ENCODE measurements at places on chromosomes 1 and 21. TPM values are rescaled to one million over a fixed set of nuclear protein-coding genes. Genes with fewer than 3 reads are reported as not detected.

MANEAL gene
- total RNA-seq = 1.7 TPM

TRPM2 gene
- 2.9 TPM for total RNA-seq

OVAAL gene
- total RNA-seq = not detected

CR1L gene
- not detected for total RNA-seq

SYNC gene
- total RNA-seq = 201 TPM

DAB1 gene
- 1.3 TPM for total RNA-seq

- DNase-seq = no peak
Observed at GRCh38 chr1:98874828-98875227, 129.8 kb downstream of the PLPPR5 start.

- DNase-seq = no peak
Observed at GRCh38 chr1:201406831-201407406, 7.8 kb upstream of the LAD1 start.

- DNase-seq = no peak
Observed at GRCh38 chr21:29511096-29511495, 212.4 kb downstream of the BACH1 start.

- no peak for DNase-seq
Observed at GRCh38 chr1:177165069-177165439, 542 bp upstream of the ASTN1 start.

DNA sequence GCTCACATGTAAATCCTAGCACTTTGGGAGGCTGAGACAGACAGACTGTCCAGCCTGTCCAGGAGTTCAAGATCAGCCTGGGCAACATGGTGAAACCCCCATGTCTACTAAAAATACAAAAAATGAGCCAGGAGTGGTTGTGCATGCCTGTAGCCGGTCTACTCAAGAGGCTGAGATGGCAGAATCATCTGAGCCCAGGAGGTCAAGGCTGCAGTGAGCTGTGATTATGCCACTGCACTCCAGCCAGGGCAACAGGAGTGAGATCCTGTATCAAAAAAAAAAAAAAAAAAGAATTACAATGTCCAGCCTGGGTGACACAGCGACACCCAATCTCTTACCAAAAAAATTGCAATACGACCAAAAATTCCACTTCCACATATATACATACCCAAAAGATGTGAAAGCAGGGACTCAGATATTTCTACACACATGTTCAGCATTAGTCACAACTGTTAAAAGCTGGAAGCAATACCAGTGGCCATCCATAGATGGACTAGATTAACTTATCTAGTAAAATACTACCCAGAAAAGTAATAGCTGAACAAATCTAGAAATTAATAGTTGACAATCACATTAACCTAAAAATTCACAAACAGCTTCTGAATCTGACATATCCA, 49.2 kb downstream of the ASH1L start:
- DNase-seq = no peak

GRCh38 chr1:147243228-147243685, 773 bp downstream of the CHD1L start:
- DNase-seq = peak; percentile 92

- DNase-seq = no peak
Observed at GRCh38 chr1:213720032-213720431, 267.7 kb upstream of the PROX1 start.

DNA sequence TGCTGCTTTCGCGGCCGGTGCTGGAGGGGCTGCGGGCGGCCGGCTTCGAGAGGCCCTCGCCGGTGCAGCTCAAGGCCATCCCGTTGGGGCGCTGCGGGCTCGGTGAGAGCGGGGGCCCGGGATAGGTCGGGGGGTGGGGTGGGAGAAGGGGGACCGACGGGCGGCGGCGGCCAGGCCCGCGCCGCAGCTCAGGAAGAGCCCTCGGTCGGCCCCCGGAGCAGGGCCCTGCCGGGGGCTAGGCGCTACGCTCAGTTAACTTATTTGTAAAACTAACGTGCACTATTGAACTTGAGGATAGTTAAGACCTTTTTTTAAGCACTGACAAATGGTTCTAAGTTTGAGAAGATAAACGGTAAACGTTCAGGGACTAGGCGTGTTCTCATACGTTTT, 418 bp downstream of the DDX20 start:
- no peak for DNase-seq

DNA sequence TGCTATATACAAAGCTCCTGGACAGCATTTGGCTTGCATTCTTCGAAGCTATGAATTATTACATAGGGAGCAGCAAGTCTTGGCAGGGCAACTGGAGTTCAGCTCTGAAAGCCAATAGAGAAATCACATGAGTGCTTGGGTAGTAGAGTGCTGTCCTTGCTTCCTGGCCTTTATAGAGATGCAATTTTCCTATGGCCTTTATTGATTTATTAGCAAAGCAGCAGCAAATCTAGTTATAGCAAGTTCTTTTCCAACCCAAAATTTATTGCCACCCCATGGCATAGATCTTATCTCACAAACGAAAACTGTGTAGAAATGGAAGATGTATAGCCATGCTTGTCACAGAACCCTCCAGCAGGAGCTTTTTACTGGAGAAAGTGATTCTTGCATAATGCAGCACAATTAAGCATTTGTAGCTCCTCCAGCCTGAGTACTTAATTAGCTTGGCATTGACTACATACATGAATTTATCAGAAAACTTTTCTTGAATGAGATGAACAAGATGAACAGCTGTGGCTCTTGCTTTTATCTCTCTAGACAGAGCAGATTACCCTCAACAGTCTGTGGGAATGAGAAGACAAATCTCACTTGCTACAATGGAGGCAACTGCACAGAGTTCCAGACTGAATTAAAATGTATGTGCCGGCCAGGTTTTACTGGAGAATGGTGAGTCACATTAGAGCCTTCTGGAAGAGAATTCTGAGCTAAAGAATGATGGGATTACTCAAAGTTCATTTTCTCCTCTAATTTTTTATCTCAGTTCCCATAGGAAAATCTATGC, 170.1 kb downstream of the CRB1 start:
- no peak for DNase-seq

GRCh38 chr1:201916649-201917249, 28.1 kb downstream of the SHISA4 start:
- DNase-seq = peak; percentile 96

GRCh38 chr1:184329962-184330868, 56.6 kb upstream of the C1orf21 start:
- DNase-seq = no peak
